ENCODE measurements at places on chromosomes 12 and 14.

DNA sequence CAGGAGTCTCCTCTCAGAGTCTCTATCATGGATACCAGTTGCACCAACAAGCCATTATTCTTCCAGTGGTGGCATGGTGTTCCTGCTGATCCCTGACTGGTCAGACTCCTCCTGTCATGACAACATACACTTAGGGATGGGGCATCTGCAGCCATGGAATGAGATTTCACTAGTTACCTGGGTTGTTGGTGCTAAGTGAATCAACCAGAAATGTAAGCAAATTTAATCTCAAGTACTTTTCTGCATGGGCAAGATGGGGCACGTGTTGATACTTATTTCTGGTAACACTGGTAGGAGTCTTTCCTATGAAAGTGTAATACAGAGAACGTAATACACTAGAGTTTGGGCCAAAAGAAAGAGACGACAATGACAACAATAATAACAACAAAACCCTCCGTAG, 211.5 kb upstream of the FOXN3 start:
- DNase-seq, result no peak

DNA sequence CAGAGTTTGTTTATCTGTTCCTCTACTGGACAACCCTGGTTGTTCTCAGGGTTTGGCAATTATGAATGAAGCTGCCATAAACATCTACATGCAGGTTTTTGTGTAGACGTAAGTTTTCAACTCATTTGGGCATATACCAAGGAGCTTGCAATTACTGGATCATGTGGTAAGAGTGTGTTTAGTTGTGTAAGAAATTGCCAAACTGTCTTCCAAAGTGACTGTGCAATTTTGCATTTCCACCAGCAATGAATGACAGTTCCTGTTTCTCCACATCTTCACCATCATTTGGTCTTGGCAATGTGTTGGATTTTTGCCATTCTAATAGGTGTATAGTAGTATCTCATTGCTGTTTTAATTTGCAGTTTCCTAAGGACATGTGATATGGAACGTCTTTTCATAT, 39.8 kb upstream of the FBXO33 start:
- DNase-seq, result no peak

DNA sequence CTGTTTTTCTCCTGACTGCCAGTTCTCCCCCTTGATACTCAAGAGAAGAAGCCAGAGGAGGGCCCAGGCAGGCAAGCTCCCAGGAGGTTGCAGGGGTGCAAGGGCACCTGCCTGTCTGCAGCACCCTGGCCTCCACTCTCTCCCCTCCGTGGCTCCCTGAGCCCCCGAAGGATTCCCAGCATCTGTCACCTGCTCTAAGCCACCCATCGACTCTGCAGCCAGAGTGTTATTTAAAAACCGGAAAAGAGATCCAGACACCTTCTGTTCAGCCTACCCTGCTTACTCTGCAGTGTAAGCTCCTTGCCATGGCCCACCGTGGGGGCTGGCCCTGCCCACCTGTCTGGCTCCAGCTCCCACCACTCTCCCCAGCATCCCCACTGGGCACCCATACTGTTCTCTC, 121.4 kb downstream of the KSR2 start:
- no peak for DNase-seq

DNA sequence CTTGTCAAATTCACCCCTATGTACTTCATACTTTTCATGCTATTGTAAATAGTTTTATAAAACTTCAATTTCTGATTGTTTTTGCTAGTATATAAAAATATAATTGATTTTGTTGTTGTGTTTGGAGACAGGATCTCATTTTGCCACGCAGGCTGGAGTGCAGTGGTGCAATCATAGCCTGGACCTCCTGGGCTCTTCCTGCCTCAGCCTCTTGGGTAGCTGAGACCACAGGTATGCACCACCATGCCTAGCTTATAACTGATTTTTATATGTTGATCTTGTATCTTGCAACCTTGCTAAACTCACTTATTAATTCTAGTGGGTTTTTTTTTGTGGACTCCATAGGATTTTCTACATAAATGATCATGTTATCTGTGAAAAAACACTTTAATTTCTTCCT, 23.5 kb downstream of the ATP5MC2 start:
- no peak for DNase-seq

- DNase-seq, result no peak
These were observed 267.7 kb downstream of the MED13L start for GRCh38 chr12:116009805-116010204.

DNA sequence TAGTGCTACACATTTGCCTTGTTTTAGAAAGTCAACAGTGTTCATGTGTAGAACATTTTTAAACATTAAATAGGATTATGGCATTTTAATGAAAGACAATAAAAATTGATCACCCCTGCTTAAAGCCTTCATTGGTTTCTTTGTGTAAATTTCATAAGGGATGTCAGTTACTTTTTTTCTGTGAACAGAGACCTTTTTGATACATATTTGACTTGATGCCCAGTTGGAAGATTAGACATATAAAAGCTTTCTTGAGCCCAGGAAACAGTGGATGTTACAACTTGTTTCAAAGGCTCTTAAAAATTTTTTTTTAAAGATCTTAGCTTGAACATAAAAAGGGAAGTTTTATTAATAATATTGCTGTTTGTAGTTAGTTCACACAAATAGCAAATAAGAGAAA, 168.7 kb upstream of the PDZRN4 start:
- DNase-seq, result no peak

DNA sequence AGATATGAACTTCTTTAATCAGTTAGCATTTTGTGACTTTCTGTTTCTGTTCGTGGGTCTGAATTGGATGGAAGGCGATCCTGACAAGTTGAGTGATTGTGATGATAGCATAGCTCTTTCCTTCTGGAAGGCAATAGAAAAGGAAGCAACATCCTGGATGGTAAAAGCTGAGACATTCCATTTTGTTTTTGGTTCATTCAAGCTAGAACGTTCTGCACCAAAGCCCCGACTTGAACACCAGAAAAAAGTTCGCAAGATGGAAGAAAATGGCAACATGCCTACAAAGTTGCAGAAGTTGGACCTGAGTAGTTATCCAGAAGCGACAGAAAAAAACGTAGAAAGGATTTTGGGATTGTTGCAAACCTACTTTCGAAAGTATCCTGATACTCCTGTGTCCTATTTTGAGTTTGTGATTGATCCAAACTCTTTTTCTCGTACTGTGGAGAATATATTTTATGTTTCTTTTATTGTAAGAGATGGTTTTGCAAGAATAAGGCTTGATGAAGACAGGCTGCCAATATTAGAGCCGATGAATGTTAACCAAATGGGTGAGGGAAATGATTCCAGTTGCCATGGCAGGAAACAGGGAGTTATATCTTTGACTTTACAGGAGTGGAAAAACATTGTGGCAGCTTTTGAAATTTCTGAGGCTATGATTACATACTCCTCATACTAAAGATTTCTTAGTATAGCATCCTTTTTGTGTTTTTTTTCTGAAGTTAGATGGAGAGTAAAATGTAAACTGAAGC, 896 bp downstream of the EID3 start:
- no peak for DNase-seq

GRCh38 chr12:93146263-93146939, 217.3 kb upstream of the EEA1 start:
- DNase-seq, result no peak

DNA sequence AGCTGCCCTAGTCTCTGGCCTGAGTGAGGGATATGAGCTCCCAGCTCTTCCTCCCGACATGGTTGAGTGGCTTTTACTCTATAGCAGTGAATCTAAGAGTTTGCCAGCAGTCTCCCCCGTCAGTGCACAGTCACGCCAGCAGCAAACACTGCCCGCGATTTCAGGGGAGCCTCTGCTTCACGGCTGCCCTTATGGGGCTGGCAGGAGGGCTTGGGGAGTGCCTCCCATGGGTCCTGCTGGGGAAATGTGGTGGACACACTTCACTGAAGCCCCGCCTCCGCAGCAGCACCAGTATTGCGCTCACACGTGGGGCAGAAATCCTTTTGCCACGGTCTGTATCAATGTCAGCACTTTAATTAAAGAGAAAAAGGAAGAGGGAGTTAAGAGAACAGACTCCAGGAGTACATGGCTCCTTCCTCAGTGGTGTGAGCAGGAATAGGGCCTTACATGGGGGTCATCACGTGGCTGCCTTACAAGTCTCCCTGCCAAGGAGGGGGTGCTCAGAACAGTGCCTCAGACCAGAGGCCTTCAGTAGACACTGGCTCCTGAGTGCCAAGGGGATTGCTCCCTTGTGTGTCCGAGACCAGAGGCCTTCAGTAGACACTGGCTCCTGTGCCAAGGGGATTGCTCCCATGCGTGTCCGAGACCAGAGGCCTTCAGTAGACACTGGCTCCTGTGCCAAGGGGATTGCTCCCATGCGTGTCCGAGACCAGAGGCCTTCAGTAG, 55.7 kb downstream of the SFSWAP start:
- DNase-seq, result no peak

DNA sequence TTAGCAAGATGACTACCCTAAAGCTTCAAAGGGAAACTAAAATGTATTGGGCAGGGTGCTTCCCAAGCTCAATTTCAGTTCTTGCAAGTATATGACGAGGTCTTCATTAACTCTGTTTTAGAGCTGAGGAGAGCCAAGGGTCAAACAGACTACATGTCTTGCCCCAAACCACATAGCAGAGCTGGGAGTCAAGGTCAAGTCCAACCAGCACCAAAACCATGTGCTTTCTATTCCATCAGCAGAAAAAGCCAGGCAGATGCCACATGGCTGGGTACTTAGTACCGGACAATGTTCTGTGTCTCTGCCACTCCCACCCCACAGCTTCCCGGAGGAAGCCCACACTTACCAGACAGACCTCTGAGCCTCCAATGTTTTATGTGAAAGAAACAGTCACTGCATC, 17.6 kb downstream of the NID2 start:
- no peak for DNase-seq

GRCh38 chr12:5985471-5985870, 40.4 kb upstream of the ANO2 start:
- no peak for DNase-seq

DNA sequence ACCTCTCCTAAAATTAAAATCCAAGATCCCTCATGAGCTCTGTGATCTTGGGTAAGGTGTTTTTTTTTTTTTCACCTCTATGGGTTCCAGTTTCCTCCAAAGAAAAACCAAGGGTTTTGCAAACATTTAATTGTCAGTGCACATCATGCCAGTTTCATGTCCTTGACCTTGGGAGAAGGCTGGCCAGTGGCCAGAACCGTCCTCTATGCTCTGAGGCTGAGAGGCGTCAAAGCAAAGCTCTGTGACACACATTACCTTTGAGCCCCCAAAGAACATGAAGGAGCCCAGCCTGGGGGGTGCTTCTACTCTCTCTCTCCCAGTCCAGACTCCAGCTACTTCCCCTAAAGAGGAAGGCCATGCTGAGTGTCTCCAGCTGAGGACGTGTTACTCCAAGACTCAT, 145.5 kb upstream of the TMEM132C start:
- DNase-seq, result no peak

GRCh38 chr14:98069712-98070171, 1202.3 kb downstream of the BCL11B start:
- DNase-seq, result no peak

- no peak for DNase-seq
These were observed 37.7 kb downstream of the RAB35 start for GRCh38 chr12:120078868-120079267.

All from head of caudate nucleus (tissue), 42 donors.